ENCODE measurements at places on chromosomes 3 and 15.

- DNase-seq: peak; percentile 3
Measured at GRCh38 chr15:89761929-89762328, 10.9 kb upstream of the MESP1 start.

GRCh38 chr3:13199006-13199776, 126.0 kb upstream of the IQSEC1 start:
- DNase-seq: no peak

DNA sequence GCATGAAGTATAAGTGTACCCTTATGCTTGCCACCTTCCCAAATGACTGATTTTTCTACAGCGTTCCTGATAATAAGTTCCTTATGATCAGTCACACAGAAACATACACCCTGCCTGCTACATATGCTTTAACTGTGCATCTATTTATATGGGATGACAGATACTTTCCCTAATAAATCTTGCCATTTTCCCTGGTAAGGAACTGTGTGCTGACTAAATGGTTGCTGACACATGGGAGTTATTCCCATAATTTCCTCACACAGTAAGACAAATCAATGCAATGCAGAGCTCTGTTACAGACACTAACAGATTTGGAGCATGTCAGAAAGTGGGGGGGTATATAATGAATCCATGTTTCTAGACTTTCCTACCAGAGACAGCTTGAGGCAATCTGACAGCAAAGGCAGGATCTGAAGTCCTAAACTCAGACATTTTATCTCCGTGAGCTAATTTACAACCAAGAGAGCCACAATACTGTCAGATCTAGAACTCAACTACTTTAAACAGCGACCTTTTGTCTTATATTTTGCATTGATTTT, 86.9 kb upstream of the TCF12 start:
- no peak for DNase-seq

GRCh38 chr3:152360302-152360701, 91.6 kb downstream of the MBNL1 start:
- DNase-seq: no peak

- no peak for DNase-seq
Measured at GRCh38 chr3:114120211-114120610, 58.6 kb downstream of the DRD3 start.

GRCh38 chr15:63246691-63247469, 30.5 kb upstream of the APH1B start:
- DNase-seq: no peak

DNA sequence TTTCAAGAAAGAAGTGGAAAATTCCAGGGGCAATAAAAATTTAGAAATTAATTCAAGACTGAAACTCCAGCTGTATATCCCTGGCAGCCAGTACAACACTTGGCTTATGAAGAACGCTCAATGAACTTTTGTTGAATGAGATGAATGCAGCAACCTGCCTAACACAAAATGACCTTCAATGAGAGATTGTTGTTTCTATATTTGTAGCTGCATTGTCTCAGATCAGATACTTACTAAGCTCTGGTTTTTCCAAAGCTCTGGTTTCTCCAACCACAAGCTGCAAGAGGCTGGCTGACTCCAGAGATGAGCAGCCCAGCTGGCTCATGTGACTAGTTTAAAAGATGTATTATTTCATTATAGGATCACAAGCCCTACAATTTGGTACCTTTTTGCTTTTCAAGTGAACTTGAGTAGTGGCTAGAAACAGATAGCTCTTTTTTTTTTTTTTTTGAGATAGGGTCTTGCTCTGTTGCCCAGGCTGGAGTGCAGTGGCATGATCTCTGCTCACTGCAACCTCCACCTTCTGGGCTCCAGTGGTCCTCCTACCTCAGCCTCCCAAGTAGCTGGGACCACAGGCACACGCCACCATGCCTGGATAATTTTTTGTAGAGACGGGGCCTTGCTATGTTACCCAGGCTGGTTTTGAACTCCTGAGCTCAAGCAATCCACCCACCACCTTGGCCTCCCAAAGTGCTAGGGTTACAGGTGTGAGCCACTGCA, 57.4 kb downstream of the UMPS start:
- no peak for DNase-seq

All from stomach (tissue), 19 donors.